Osteocyte (in vitro differentiated cells): ENCODE measurements at places on chromosomes 12 and 14. TPM values are rescaled to one million over a fixed set of nuclear protein-coding genes. Genes with fewer than 3 reads are reported as not detected.
A peak's percentile ranks its signal among the peaks of the same experiment; 100 is the strongest.

EXOC3L4 gene
- 0.86 TPM in 1 of 2 replicates, not detected in the other for total RNA-seq

GRIP1 gene
- total RNA-seq: 4.6 and 9.1 TPM in 2 replicates

HCAR3 gene
- not detected in 2 replicates for total RNA-seq

TSPAN8 gene
- total RNA-seq: 0.38 TPM in 1 of 2 replicates, not detected in the other

GRCh38 chr12:113445544-113446171 lies 23.5 kb downstream of the SDSL start:
- no peak overlapping the region for H3K4me3 ChIP-seq
- peaks cover 36% of the 10 kb centered on the region for H3K27me3 ChIP-seq
- no peak for DNase-seq
- no peak overlapping the region for H3K27ac ChIP-seq

STAC3 gene
- total RNA-seq: 1.8 and 2.4 TPM in 2 replicates

DNA sequence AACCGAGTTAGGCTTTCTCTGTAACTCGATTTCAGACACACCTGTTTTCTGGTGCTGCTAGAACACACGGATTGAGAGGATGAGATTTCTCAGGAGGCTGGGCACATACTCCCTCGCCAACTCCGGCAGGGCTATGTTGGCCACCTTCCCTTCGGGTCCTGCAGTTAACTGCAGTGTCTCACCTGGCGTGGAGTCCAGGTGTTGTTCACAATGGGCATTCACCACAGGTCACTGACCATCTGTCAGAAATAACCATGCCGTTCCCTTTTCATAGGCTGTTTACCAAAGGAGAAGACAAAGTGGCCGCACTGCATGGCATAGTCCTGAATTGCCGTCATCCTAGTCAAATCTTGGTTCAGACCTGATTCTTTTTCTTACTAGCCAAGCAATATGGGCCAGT lies 5.5 kb upstream of the KCNH3 start:
- H3K27ac ChIP-seq: no peak overlapping the region
- DNase-seq: no peak
- peaks cover 8% of the 10 kb centered on the region for H3K27me3 ChIP-seq
- H3K4me3 ChIP-seq: no peak overlapping the region

CCDC38 gene
- not detected in 2 replicates for total RNA-seq

DNA sequence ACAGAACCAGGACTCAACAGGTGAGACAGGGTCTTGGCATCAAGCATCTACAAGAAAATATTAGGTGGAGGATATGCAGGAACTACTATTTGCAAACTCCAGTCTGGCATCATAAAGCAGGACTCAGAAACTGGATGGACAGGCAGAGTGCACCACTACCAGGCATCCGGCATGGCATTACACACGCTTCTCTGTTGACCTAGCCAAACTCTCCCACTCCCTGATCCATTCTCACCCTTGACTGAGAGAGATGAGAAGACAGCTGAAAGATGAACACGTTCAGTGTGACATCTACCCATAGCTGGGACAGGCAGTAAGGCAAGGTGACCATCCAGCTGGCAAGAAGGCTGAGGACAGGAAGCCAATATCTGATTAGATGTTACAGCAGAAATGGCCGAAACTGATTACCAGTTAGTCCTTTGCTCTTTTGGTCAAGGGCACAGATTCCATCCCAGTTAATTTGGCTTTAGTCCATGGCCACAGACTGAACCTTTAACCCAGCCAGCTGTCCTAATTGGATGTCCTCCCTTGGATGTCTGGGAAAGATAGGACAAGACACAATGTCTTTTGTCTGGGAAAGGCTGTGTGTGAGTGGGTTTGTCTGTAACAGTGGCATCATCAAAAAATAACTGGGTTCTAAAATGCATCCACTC lies 71.6 kb downstream of the BBS10 start:
- H3K4me1 ChIP-seq: peaks cover 59% of the 10 kb centered on the region
- H3K4me3 ChIP-seq: no peak overlapping the region
- no peaks in the 10 kb centered on the region for H3K36me3 ChIP-seq
- peak overlapping the region; percentile 59 for H3K27ac ChIP-seq
- DNase-seq: no peak
- no peaks in the 10 kb centered on the region for H3K27me3 ChIP-seq
